ENCODE measurements at places on chromosomes 16 and 17.
A peak's percentile ranks its signal among the peaks of the same experiment; 100 is the strongest.

GRCh38 chr16:52022177-52022576 lies 524.8 kb downstream of the TOX3 start:
- DNase-seq: no peak

- no peak for DNase-seq
Observed at GRCh38 chr17:66073384-66073783, 118.5 kb downstream of the CEP112 start.

- no peak for DNase-seq
Observed at GRCh38 chr16:48064971-48065370, 90.8 kb downstream of the ABCC12 start.

GRCh38 chr16:77219437-77219836 lies 20.2 kb downstream of the SYCE1L start:
- no peak for DNase-seq

DNA sequence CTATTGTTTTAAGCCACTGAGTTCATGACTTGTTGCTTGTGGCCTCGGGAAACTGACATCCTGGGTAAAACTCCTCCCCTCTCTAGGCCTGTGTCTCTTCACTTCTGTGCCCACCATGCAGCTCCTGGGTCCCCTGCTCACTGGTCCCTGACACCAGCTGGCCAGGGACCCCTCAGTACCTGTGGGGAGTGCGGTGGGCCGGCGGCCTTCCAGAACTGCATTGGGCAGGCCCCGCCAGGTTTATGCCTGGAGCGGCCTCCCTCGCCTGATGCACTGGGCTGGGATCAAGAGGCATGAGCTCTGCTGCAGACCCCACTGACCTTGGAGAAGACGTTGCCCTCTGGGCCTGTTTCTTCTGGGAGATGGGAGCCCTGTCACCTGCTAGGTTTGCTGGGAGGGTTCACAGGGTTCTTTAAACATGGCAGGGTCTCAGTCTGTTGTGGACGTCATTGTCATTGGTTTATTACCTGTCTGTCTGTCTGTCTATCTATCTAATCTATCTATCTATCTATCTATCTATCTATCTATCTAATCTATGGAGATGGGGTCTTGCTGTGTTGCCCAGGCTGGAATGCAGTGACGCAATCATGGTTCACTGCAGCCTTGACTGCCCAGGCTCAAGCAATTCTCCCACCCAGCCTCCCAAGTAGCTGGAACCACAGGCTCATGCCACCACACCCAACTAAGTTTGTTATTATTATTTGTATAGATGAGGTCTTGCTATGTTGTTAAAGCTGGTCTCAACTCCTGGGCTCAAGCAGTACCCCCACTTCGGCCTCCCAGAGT lies 21.5 kb upstream of the RMI2 start:
- no peak for DNase-seq

DNA sequence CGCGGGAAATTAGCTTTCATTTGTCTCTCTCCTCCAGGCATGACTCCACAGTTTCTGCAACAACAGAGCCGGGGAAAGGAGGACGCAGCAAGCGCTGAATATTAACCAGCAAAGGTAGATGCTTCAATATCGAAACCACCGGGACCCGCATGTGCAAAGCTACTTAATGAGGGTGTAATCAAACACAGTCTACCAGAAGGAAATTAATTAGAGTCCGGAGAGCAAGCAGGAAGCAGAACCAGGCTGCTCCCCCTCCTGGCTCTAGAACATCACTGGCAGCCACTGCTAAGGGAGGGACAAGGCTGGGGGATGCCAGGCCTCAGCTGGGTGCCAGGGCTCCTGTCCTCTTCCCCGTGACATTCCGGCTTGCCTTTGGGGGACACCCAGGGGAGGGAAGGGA lies 21.7 kb downstream of the LRRC75A start:
- no peak for DNase-seq

- DNase-seq: no peak
Observed at GRCh38 chr17:68640242-68640989, 39.2 kb upstream of the FAM20A start.

DNA sequence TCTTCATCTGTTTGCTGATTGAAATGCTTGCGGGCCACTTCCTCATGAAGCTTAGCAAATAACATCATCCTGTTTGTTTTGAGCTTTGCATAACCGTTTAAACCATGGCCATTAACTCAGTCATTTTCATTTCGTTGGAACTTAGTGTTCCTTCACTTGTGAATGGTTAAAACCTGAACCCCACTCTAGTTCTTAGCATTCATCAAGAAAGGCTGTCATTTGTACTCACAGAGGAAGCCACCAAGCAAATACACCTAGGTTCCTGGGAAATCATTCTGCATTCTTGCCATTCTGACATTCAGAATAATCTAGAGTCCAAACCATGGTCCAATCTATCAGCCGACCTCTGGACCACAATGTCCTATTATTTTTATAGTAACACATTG lies 8.4 kb upstream of the TAT start:
- no peak for DNase-seq

- DNase-seq: peak; percentile 85
Observed at GRCh38 chr16:2459647-2460390, at the start of gene TEDC2. TEDC2 (plus strand) TSS chr16:2460109; CDS start chr16:2460145, 36 bp downstream.

GRCh38 chr16:86700046-86700945 lies 121.9 kb downstream of the FOXL1 start:
- no peak for DNase-seq

DNA sequence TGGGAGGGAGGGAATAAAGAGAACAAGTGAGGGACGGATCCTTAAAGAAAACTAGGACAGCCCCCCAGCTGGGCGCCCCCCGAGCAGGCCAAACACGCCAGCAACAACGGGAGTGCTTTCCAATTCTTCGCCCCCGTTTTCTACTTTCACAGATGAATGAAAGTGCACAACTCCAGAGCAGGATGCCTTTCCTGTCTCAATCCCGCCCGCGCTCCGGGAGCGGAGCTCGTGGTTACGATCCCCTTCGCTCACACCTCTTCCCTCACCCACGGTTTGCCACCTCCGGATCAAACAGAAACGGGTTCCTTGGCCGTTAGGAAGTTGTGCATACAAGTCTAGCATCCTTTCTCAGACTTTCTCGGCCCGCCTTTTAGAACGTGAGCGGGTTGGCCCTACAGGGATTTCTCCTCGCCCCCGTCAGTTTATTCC lies 680 bp downstream of the SKA2 start:
- peak; percentile 30 for DNase-seq

DNA sequence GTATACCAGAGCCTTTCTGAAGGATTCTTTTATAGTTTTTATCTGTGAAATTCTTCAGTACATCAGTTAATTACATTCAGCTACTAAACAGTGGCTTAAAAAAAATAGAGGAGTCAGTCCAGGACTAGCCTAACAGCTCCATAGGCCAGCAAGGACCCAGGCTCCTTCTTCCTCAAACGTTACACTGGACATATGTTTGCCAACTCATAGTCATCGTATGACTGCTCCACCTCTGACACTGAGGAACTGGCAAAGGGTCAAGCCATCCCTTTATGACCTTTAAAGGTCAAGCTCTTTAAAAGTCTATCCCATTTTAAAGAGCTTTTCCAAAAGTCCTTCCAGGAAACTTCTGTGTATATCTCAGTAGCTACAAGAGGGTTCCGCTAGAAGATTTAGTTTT lies 36.6 kb downstream of the PHLPP2 start:
- no peak for DNase-seq

DNA sequence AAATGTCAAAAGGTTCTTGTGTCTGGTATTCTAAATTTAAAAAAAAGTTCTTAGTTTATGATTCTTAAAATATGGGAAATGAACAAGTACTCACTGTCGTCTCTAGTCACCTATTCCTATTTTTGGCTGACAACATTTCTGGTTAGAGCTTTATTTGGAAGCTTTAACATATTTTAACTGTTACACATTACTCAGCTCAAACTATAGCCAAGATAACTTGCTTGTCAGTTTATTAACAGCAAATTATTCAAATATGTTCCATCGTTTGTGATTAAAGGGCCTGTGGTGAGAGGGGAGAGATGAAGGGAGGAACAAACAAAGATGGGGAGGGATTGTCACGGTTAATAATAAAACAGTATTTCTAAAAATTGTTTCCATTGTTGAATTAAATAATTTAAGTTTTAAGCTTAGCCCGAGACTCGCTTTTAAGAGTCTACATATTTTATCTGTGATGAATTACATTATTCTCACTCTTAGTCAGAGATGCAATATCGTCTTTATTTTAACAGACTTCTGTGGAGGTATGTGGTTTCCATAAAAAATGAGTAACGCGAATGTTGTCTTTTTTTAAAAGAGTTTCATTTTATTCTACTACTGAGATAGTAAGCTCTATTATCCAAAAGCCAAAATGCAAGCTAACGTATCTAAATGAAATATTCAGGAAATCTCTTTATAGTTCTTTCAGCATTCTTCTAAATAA lies 321.9 kb upstream of the PMFBP1 start:
- peak; percentile 41 for DNase-seq

DNA sequence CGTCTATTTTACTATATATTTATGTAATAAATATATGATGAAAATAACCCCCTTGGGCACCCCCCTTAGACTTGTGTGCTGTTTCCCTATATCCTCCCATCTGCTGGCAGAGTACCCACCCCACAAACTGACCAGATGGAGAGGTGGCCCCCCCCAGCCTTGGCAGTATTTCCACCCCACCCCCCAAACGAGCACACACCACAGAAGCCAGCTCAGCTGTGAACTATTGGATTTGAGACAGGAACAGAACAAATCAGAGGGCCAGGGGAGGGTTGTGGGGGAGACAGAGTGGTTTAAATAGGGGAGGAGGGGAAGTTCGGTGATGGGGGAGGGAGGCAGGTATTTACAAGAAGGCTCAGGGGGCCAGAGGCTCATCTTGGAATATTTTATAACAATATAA lies 7.8 kb downstream of the NR1D1 start:
- DNase-seq: no peak

DNA sequence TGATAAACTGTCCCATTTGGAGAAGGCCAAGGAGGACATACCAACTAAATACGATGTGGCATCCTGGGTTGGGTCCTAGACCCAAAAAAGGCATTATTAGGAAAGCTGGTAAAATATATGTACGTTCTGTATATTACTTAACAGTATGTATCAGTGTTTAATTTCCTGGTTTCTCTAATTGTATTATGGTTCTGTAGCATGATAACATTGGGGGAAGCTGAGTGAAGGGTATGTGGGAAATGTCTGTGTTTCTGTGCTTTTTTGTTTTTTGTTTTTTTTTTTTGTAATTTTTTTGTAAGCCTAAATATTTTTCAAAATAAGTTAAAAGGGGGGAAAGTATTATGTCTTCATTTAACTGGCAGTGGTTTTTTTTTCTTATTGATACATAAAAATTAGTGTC lies 21.5 kb upstream of the NDRG4 start:
- DNase-seq: no peak

DNA sequence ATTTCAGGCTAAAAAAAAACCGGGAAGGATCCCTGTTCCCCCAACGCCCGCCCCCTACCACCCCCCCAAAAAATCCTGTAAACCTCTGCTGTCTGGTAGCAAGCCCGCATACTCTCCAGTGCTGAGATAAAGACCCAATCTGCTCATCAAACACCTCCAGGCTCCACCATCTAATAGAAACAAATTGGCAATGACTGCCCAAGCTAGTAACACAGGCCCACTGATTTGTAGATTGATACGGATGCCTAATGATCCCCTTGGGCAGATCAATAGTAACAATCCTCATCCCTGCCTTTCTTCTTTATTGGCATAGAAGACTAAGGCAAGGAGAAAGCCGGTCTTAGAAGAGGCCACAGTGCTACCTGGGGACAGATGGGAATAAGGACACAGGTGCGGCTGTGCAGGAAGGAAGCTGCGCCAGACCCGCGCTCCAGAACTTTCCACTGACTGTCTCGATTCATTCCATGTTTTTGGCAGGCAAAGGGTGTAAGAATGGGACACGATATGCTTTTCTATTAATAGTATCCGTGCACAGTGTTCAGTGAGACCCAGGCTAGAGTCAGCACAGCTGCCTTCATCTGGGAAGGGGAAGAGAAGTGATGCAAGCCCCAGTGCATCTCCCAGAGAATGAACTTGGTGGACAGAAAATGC lies 407.6 kb upstream of the PSMD7 start:
- DNase-seq: no peak

GRCh38 chr17:54882371-54882770 lies 18.3 kb upstream of the TOM1L1 start:
- DNase-seq: no peak

- peak; percentile 27 for DNase-seq
Observed at GRCh38 chr17:73268582-73269328, 7.1 kb upstream of the CPSF4L start.

GRCh38 chr16:74186561-74186971 lies 110.0 kb upstream of the PSMD7 start:
- no peak for DNase-seq

GRCh38 chr17:74777901-74778515 lies 1.9 kb upstream of the NAT9 start:
- no peak for DNase-seq

GRCh38 chr17:75767881-75768280 lies 2.9 kb upstream of the GALK1 start:
- no peak for DNase-seq

DNA sequence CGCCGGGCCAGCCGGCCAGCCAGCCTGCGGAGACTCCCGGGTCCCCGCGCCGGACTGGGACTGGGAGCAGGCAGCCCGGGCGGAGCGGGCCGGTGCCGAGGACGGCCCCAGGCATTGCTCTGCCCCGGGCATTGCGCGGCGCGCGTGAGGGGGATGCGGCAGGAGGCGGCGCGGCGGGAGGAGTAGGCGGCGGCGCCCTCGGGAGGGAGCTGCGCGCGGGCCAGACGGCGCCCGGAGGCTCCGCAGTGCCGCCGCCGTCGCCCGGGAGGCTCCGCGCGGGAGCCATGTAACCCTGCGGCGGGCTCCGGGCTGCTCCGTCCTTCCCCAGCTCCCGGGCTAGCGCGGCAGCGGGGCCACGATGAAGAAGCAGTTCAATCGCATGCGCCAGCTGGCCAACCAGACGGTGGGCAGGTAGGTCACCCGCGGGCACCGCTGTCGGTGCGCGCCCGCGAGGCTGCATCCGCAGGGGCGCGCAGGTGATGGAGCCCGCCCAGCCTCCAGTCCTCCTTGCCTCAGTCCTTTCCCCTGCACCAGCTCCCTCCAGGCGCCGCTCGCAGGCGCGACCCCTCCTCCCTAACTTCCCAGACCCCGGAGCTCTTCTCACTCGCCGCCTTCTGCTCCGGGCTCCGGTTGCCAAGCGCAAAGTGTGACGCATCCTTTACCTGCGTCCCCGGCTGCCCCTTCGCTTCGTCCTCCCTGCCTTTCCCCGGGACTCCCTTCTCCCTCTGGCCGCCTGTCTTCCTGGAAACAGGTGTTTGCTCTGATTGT lies at the start of gene ARHGAP44:
Gene ARHGAP44 (plus strand): TSS at position 18 of the 768 bp plus-strand sequence. CDS start 341 bp downstream, at position 359.
- DNase-seq: no peak

DNA sequence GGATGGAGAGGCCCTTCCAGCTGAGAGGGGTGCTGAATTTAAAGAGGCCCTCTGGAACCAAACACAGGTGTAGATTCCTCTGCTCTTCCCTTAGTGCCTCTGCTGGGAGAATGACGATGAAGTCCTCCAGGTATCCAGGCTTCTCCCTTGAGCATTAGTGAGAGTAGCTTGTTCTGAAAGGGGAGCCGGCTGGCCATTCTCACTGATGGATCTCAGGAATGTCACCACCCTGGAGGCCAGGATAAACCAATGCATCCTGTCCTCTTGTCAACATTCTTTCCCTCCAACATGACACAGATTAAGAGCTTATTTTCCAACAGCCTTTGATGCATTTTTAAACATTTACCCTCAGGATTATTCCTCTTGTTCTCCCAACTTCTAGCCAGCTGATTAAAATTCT lies 325.5 kb downstream of the CA10 start:
- DNase-seq: no peak
